ENCODE measurements at places on chromosomes 1 and 21.

DNA sequence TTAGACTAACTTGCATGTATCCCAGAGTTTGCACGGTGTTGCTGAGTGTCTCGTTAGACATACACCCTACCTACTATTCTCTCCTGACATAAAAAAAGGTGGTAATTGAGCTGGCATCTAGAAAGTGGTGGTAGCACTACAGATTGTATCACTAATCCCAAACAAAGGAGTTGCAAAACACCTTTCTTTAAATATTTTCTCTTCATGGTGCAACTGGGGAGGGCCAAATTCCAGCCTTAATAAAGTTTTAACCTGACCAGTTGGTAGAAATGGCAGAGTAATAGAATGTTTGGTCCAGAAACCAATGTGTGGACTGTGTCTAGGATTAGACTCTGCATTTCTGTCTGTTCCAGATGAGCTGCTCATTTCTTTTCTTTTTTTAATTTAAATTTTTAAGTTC lies 40.0 kb downstream of the NFIA start:
- DNase-seq: no peak

GRCh38 chr1:2314803-2315673 lies 76.3 kb downstream of the MORN1 start:
- peak; percentile 92 for DNase-seq

GRCh38 chr1:199168888-199169585 lies 530.2 kb downstream of the PTPRC start:
- DNase-seq: no peak

DNA sequence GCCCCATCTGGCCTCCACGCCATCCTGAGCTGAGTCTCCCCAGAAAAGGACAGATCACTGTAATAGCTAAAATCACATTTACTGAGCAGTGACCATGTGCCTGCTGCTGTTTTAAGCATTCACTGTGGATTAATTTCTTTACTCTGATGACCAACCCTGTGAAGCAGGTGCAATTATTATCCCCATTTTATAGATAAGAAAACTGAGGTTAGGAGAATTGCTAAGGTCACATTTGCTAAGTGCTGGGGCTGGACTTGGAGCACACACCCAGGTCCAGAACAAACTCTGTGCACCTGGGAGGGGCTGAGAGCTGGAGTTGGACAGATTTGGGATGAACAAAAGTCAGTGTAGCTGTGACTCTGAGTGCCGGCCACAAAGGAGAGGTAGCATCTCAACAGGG lies 58.0 kb downstream of the SDC3 start:
- no peak for DNase-seq

GRCh38 chr1:212977781-212978645 lies 27.7 kb downstream of the VASH2 start:
- no peak for DNase-seq

DNA sequence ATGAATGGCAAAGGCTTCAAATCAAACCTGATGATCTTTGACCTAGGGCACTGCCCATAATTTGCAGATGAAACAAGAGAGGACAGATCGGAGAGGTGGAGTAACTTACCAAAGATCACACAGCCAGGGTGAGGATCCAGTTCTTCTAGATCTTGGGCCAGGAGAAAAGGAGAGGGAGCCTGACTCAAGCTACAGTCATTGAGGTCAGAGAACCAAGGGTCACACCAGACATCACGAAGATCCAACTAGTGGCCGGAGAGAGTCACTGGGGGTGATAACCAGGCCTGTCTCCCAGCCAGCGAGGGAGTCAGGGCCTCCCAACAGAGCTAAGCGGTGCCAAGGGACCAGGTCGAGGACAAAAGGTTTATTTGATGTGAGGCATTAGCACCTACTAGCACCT lies 115.0 kb downstream of the RIPK4 start:
- DNase-seq: no peak

- peak; percentile 57 for DNase-seq
Observed at GRCh38 chr1:64519901-64520300, 50.0 kb downstream of the CACHD1 start.

DNA sequence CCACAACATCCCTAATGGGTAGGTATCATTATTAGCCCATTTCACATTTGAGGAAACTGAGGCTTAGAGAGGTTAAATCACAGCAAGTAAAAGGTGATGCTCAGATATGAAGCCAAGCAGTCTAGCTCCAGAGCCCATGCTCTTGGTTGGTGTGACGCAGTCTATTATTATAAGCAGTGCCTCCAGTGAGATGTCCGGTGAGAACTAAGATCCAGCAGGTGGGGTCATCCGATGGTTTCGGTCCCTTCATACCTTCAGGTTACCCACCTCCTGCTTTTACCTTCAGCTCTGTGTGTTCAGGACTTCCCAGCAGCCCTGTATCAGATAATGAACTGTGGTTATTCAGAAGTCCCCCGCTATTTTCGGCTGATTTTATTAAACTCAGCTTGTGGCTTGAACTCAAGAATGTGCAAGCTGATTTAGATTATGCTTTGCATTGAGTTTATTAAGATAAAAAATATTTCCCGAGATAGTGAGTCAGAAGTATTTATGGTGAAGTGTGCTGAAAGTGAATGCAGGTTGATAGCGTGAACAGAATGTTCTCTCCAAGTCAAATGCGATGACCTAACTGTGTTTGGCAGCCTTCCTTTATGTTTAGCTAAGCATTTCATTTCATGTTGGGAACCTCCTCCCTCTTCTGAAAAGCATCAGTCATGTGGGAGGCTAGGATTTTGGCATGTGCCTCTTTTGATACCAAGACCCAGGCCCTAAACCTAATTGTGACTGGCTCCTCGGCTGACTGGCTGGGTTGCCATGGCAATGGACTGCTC lies 160.9 kb upstream of the UBE2U start:
- DNase-seq: peak; percentile 87

GRCh38 chr1:208108213-208108608 lies 136.0 kb downstream of the PLXNA2 start:
- no peak for DNase-seq

- no peak for DNase-seq
Observed at GRCh38 chr1:246417152-246417812, 89.8 kb downstream of the SMYD3 start.

- DNase-seq: no peak
Observed at GRCh38 chr1:7896994-7897393, 43.6 kb downstream of the TNFRSF9 start.

DNA sequence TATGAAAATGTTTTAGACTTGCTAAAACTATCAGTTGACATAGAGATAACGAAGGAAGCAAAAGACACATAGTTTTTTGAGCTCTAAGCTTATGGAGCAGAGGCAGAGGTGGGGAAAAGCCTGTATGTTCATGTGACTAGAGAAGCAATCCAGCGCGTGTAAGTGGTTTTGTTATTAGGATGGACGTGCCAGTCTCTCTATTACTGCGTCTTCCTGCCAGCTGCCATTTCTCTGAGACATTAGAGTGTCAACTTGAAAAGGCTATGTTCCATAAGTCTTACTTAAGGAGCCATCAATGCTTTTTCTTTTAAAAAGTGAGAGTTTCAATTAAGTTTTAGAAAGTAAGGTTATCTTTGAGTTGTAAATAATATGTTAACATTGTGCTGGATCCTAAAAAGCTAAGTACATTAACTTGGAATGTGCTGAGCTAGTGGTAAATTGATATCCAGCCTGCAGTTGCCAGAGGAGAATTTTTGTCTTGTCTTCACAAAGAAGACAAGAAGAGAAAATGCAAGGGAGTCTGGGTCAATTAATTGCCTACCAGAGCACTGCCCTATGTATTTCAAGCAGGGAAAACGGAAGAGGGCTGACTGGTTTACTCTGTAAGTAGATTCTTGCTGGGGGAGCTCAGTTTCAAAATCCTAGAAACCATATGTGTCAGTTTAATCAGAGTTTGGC lies 161.8 kb upstream of the B3GALT2 start:
- DNase-seq: peak; percentile 73

GRCh38 chr1:245500546-245500945 lies 345.8 kb downstream of the KIF26B start:
- peak; percentile 46 for DNase-seq

DNA sequence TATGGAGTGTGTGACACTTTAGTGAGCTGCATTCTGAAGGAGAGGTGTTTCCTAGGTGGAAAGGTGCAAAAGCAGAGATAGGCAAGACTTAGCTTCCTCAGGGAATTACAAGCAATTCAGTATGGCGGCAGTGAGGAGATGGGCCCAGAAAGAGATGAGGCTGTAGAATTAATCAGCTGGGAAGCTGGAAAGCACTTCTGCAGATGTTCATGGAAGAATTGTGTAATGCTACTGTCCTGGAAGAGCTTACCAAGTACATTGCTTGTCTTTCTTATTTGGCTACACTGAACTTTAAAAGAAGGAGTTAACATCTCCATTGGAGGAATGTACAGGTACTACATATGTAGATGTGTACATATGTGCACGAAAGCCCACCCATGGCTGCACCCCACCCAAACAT lies 103.7 kb upstream of the DPT start:
- DNase-seq: no peak

DNA sequence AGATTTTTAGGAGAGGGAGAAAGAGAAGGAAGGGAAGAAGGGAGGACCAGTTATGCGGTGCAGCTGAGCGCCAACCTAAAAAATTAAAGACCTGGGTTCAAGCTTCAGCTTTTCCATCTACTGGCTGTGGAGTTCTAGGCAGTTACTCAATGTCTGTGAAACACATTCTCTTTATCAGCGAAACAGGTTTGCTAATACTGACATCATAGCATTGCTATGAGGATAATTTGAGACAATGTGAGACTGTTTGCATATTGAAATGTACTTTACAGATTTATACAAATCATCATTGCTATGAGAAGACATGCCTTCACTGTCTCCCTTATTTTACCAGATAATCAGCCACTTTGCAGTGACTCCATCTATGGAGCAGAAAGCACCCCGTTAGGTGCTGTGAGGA lies 222.9 kb upstream of the SGIP1 start:
- no peak for DNase-seq

DNA sequence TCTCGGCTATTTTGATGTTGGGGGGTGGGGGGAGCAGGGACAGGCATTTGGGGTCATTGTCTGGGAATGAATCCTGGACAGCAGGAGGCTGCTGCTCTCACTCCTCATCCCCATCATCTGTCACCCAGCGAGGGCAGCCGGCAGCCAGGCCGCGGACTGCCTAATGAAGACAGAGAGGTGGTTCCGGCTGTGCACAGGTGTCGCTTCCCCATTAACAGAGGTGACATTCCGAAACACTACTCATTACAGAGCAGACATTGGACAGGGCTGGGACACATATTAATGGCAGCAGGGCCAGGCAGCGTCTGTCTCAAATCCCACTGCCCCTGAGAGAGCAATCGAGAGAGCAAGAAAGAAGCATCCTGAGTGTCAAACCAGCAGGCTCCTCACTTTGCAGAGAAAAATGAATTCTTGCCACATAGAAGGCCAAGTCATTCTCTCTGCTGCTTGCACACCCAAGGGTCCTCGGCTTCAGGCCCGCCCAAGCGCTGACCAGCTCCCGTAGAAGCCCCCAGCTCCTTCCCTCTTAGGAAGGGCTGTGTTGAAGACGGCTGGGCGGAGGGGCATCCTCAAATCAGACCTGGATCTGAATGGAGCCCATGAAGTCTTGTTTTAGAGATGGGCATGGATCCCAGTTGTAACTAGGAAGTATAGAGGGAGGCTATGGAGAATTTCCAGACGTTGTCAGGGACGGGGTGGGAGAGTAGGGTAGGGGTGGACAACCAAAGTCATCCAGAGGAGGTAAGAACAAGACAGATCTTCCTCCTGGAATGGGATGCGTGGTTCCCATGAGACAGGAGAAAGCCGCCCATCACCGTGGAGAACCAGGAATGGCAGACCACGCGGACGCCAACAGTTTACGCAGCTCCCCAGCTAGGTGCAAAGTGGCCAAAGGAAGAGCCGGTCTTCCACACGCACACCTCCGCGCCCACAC lies 8.2 kb upstream of the LEMD1 start:
- no peak for DNase-seq

- no peak for DNase-seq
Observed at GRCh38 chr1:168801032-168801745, 72.2 kb upstream of the DPT start.

- no peak for DNase-seq
Observed at GRCh38 chr1:64308866-64309265, 105.4 kb downstream of the UBE2U start.

DNA sequence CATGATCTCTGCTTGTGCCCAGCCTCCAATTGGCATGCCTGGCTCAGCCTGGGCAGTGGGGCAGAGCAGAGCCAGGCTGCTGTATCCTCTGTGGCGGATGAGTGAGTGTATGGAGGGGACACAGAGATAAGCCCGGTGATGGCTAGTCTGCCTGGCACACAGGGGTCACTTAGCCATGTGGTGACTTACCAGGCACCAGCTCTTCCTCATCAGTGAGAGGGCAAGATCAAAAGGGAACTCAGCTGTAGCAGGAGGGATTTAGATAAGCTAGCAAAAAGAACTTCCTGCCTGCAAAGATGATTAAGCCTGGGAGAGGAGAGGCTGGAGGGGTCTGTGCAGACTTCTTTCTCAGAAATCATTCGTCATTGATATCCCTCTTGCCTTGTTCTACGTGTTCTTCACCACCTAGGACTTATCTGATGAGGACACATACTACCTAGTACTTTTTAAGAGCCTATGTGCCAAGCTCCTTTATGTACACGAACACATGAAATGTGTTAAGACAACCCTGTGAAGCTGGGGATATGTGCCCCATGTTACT lies 7.9 kb downstream of the KIF21B start:
- no peak for DNase-seq

GRCh38 chr1:206734499-206735142 lies 36.0 kb upstream of the IL19 start:
- peak; percentile 55 for DNase-seq

GRCh38 chr1:16210581-16210980 lies 1.9 kb downstream of the ARHGEF19 start:
- DNase-seq: no peak

GRCh38 chr1:221381910-221382623 lies 359.8 kb downstream of the DUSP10 start:
- no peak for DNase-seq

DNA sequence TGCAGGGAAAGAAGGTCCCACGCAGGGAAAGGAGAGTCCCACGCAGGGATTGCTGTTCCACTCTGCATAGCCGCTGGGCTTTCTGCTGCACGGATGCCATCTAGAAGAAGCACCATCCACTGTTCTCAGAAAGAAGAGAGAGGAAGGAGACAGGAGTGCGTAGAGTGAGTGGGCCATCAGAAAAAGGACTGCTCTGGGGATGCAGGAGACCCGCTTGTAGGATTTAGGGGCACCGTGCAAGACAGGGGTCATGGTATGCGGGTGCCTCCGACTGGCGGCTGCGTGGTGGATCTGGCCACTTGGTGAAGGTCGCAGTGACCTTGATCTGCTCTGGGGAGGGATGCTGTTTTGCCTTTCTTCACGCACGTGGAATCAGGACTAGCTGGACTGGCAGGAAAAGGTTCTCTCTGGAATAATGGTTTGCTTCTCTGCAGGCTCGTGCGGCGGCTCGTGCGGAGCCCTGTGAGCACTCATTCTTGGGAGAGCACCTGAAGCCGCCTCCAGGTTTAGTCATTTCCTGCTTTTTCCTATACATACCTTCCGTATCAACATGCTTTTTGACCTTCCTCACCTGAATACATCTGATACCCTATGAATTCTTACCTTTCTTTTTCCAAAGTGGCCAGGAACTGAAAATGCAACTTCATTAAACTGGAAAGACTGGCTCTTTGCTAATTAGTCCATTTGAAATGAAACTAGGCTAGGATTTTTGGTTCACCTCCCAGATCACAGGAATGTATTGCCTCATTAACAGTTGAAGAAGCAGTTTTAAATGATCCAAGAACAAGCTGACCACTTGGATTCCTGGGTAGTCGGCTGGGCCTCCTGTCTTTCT lies 181.6 kb downstream of the KIF26B start:
- no peak for DNase-seq

GRCh38 chr1:94562519-94563260 lies 21.1 kb upstream of the F3 start:
- DNase-seq: no peak
